Stimulated activated CD8-positive, alpha-beta memory T cell treated with anti-CD3 and anti-CD28 coated beads, Interleukin-7, amount 100 ng/mL, for 1 hour (primary cell): ENCODE measurements at places on chromosomes 5 and 9.

DNA sequence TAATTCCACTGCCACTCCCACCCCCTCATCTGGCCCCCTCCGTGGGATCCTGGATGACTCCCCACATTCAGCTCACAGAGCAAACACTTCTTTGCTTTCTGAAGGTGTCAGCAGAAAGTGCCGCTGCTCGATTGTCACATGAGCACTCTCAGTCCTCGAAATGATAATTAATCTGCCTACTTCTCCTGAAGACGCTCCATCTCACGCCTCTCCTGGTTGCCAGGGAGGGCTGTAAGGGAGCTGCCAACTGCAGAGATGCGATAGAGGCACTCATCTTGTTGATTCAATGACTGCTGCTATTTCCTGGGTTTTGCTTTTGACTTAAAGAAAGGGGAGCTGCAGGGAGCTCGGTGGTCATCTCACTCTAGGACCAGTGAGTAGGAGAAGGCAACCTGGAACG, 206.5 kb downstream of the DAB2IP start:
- DNase-seq = no peak

- DNase-seq = no peak
Measured at GRCh38 chr5:131209506-131210150, 38.9 kb downstream of the LYRM7 start.

DNA sequence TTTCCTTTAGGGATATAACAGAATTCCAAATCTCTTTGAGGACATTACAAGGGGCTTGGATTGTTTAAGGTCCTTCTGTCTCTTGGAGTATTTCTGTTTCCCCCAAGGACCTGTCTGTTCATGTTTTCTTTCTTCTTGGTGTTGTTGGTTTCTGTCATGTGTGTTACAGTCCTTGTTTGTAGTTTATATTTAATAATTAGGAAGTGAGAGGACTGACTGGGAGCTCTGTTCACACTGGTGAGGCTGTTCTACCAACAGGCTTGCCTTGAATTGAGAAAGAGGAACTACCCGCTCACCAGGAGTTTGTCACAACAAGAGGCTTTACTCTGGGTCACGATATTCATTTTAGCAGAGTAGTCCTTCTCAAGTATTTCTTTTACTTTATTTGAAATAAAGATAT, 119.2 kb upstream of the SV2C start:
- no peak for DNase-seq

- DNase-seq = no peak
Measured at GRCh38 chr5:107769519-107769918, 98.8 kb upstream of the EFNA5 start.

DNA sequence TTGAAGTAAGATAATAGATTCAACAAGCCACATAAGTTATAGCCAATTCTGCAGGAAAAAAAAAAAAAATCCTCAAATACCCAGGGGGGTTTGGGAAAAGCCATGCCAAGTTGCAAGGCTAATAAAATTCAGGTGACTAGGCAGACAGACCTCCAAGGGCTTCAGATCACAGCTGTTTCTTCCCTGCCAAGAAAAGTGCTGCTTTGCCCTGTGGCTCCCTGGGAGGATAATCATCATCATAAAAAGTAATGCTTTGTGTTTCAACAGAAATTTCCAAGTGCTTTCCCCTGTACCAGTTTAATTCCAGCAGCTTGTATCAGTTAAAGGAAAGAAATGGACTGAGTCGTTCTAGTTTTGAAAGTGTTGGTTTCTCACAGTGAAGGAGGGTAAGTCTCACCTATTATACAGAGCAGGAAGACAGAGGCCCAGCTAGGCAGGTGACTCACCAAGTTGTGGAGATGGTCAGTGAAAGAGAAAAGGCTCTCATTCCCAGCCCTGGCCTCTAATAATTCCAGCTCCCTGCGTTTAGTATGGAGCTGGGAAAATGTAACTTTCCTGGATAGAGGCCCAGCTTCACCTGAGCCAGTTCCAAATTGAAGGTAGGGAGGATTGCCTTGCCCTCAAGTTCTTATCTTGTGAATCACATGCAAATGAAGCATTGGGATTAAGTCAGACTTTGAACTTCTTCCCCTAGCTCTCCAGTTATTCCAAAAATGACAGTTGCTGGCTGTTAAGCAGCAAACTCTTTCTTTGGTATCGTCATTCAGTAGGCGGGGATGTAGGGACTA, 263.4 kb downstream of the GRIA1 start:
- no peak for DNase-seq

DNA sequence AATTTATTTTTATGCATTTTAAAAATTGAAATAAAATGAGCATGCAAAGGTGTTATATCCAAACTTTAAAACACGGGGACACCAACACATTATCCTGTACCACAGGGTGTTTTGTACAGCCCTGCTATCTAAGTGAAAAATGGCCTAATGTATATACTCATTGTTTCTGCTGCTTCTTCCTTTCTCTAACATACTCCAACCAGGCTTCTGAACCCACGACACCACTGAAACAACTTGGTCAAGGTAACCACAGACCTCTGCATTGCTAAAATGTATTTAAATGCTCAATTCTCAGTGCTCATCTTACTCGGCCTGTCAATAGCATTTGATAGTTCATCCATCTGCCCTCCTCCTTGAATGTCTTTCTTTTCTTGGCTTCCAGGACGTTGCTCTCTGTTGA, 48.3 kb downstream of the DENND1A start:
- no peak for DNase-seq

- DNase-seq = no peak
Measured at GRCh38 chr5:158483281-158483860, 616.3 kb downstream of the EBF1 start.

GRCh38 chr5:177124486-177124991, 9.0 kb upstream of the NSD1 start:
- no peak for DNase-seq

DNA sequence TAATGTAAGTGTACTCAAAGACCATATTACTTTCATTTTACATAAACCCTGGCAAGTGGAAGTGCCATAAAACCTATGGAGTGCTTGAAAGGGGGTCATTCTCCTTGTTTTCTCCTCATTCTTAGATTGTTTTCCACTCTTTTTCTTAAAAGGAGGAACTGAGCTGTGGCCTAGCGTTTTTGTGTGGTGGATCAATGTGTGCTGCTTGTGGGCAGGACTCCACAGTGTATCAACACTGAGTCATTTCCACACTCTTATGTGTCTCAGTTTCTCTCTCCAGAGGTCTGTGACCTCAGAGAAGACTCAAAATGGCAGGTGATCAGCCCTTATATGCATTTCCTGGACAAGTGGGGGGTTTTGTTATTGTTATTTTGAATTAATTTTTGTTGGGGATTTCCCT, 516.1 kb upstream of the CDH10 start:
- DNase-seq = no peak

GRCh38 chr5:172719211-172719610, 51.8 kb downstream of the DUSP1 start:
- DNase-seq = no peak

DNA sequence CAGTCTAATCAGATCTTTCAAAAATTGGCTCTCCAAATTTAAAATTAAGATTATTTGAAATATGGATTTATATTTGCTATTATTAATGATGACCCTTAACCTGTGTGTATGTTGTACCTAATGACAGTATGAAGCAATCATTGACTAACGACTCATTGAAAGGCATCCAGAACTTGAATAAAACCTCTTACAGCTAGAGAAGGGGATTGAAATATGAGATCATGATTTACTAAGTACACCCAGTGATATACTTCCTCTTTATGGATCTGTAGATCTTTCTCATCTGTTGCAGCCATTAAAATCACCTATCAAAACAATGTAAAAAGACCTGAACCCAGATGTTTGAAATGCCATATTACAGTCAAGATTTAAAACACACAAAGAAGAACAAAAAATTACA, 126.5 kb downstream of the RPS23 start:
- DNase-seq = no peak

- DNase-seq = no peak
Measured at GRCh38 chr9:13026956-13027355, 252.1 kb downstream of the LURAP1L start.

- DNase-seq = no peak
Measured at GRCh38 chr9:95740217-95741004, 135.1 kb upstream of the ERCC6L2 start.

DNA sequence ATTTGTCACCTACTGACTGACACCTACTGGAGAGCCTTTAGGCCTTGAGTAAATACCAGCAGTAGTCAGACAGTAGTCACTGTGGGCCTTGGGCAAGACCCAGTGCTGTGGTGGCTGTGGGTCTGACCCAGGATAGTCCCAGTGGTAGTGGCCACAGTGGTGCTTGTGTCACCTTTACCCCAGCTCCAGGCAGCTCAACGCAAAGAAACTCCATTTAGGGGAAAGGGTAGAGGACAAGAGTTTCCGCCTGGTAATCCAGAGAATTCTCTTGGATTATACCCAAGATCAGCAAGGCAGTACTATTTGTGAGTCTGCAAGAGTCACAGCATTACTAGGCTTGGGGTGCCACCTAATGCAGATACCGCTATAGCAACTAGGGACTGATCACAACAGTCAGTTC, 28.9 kb downstream of the CERT1 start:
- no peak for DNase-seq

GRCh38 chr5:569358-569867, 42.7 kb upstream of the CEP72 start:
- DNase-seq = no peak

- DNase-seq = no peak
Measured at GRCh38 chr5:141805874-141806595, 72.2 kb downstream of the PCDH1 start.

- DNase-seq = no peak
Measured at GRCh38 chr5:146388386-146388785, 49.7 kb downstream of the POU4F3 start.

- no peak for DNase-seq
Measured at GRCh38 chr9:80485420-80486250, 913.9 kb downstream of the TLE4 start.

DNA sequence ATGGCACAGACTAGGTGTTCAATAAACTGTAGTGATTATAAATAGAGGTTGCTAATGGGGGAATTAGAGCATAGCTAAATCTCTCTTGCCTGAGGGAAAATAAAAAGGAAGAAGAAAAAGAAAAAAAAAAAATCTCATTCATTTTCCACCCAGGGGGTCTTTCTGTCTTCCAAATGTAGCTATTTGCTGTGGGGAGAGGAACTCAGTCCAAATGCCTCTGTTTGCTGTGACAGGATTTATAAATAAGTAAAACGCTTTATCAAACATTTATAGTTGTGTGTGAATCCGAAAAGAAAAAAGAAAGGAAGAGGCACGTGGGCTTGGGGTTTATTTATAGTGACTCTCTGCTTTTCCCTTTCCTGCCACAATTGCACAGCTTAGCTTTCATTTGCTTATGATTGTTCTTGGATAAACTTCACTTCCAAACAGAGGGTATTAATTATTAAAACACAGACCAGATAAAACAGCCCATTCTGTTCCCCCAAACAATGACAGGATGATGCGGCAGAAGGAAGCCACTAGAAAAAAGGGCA, 245.7 kb downstream of the ASTN2 start:
- no peak for DNase-seq

DNA sequence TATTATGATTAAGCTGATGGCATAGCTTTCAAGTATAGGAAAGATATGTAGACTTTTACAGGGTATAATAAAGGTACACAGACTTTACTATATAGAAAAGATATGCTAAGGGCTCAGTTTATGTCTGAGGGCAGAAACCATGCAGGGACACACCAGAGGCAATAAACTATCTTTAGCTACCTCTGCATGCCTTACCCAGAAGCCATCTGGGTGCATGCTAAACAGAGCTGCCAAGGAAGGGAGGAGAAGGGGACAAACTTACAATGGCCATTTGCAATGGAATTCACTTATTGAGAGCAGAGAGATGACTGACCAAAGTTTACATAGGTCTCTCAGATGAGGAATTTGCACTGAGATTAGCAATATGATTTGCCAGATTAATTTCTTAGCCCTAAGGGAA, 143.1 kb upstream of the NR4A3 start:
- DNase-seq = no peak

- DNase-seq = no peak
Measured at GRCh38 chr5:149915392-149916260, 29.0 kb downstream of the PDE6A start.

DNA sequence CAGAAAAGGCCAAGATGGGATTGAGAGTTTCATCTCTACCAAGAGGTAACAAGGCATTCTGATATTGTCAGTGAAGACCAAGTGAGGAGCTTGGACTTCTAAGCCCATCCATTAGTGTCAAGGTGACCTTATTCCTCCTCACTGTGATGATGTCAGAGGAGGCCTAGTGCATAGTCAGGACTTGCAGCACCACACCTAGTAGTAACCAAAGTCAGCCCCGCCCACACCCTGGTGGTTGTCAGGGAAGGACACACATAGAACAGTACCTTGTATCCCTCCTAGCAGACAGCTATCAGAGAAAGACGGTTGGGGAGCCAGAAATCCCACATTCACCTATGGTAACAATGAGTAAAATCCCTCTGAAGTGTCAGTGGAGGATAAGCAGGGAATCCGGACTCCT, 111.7 kb downstream of the AP3B1 start:
- no peak for DNase-seq

- DNase-seq = no peak
Measured at GRCh38 chr5:68012429-68012828, 203.1 kb upstream of the PIK3R1 start.

GRCh38 chr5:100852988-100853449, 50.1 kb downstream of the ST8SIA4 start:
- no peak for DNase-seq

DNA sequence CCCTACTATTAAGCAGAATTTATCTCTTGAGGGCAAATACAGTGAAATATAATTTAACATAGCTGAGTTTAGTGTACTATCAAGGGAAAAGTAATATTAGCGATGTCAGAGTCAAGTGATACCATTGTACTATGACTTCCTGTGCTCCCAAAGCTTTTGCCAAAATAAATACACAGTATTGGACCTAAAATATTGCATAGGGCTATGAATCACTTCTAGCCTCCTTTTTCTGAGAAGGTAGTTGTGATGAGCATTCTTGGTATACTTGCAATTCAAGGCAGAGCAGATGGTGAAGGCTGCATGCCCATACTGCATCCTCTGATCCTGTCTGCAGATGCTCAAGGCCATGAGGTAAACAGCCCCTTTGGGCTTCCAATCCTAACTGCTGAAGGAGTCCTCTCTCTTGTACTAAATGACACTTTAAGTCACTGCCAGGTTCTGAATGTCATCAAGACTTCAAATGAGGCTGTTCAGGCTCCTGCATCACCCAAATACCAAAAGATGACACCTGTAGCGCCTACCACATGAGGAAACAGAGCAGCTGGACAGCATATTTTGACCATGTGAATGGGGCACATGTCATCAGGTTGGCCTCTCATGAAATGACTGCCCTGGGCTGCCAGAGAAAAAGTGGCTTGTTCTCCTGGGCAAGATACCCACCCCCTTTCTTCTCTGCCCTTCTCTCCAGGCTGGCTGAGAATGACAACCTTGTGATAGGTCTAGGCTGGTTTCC, 29.7 kb upstream of the PPP2CA start:
- no peak for DNase-seq
